ENCODE measurements at places on chromosomes 3 and 15.
A peak's percentile ranks its signal among the peaks of the same experiment; 100 is the strongest.

DNA sequence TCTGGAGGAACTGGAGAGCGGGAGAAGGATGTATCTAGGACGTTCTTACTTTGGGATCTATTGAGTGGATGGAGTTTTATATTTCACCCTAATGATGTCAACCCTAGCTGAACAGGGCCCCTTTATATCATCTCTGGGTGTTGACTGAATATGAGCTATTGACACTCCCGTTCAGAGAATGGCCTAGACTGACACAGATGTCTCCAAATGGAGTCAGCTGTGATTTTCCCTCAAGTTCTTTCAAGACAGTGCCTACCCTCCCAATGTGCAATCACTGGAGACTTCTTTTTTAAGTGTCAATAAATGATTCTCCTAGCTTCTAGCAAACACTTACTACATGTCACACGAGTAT lies 63.8 kb downstream of the FRMD4B start:
- no peak for DNase-seq

- DNase-seq = no peak
Observed at GRCh38 chr15:65863106-65863505, 6.2 kb upstream of the RAB11A start.

- DNase-seq = no peak
Observed at GRCh38 chr3:125239266-125239665, 26.7 kb upstream of the SLC12A8 start.

- no peak for DNase-seq
Observed at GRCh38 chr3:140553591-140553990, 124.3 kb upstream of the TRIM42 start.

GRCh38 chr3:115785782-115786181 lies 162.5 kb downstream of the GAP43 start:
- DNase-seq = no peak

- no peak for DNase-seq
Observed at GRCh38 chr3:110436209-110436608, 635.4 kb upstream of the NECTIN3 start.

DNA sequence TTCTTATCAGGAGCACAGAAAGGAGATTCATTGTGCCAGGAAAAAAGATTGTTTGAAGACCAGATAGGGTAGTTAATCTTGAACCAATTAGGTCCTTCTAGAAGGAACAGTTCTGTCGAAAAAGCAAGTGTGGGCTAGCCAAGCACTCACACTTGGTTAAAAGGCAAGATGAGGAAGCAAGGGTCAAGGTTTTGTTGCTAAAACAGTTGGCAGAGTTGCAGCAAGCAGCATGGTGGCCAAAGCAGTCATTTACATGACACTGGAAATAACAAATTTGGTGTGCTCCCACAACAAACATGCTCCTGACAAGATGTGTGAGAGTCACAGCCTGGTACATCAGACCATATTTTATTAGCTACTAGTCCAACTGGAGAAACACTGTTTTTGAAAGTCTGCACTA lies 228.0 kb upstream of the CFAP20DC start:
- DNase-seq = no peak

DNA sequence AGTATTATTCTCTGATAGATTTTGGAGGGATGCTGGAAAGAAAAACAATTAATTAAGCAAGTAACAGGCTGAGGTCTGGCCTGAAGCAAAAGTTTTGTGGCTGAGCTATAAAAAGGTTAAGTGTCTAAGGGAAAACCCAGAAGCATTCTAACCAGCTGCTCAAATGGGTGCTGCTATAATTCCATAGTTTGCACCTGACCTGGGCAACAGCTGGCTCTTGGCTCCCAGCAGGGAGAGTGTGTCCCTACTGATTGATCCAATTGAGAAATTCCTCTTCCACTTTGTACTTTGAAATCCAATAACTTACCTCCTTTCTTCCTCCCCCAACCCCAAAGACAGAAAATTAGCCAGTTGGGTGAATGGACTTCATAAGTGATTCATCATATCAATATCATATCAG lies 27.7 kb upstream of the SMAD3 start:
- DNase-seq = no peak

- peak; percentile 76 for DNase-seq
Observed at GRCh38 chr3:194871143-194871863, 185.6 kb downstream of the FAM43A start.

DNA sequence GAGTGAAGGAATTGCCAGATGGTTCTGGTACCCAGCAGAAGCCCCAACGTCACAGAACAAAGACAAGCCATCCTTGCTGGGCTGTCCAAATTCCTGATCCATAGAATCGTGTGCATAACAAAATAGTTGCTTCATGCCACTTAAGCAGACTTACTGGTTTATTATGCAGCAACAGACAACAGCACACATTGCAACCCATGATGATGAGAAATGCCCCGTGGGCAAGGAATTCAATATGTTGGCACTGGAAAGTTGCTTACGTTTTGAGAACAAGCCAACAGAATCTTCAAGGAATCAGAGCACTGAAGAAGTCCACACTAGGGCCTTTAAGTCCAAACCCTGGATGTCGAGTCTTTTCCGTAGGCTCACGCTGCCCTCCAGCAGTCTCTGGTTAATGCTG lies 40.3 kb downstream of the CCR4 start:
- no peak for DNase-seq

- DNase-seq = no peak
Observed at GRCh38 chr15:65796610-65797078, 4.6 kb upstream of the DENND4A start.

- DNase-seq = no peak
Observed at GRCh38 chr3:32140943-32141342, 34.5 kb downstream of the GPD1L start.

- DNase-seq = no peak
Observed at GRCh38 chr3:77247061-77247460, 207.2 kb downstream of the ROBO2 start.

- no peak for DNase-seq
Observed at GRCh38 chr3:126452213-126452612, 23.5 kb downstream of the ZXDC start.

DNA sequence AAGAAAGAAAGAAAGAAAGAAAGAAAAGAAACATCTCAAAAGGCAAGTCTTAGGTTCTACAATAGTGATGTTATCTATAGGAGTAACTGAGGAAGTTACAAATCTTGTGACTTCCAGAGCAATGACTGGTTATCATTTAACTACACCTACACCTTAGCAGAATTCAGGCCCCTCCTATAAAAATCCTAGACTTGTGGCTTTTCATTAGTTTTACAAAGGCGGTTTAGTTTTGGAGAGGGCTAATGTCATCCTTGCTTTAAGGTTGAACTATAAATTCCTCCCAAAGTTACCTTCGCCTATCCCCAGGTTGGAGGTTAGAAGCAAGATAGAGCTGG lies 4.1 kb upstream of the SCAP start:
- DNase-seq = no peak

GRCh38 chr15:82930461-82930860 lies 22.1 kb downstream of the HOMER2 start:
- DNase-seq = no peak

DNA sequence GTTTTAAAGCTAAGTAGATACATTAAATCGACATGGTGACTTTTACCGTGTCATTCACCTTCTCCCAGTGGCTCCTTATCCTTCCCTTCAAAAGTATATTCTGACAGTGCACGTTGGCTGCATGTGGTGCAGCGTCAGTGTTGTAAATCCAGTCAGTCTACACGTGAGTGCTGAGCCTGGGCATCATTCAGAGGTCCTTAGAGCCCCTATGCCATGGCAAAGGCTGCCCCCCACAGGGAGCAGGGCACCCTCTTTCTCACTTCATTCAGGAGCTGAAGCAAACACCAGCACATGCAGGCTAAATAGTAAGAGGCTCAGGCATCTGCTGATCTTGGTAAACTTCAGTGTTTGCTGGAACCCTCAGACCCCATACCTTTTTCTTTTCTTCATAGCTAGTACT lies 43.3 kb downstream of the RASGRP1 start:
- DNase-seq = no peak

GRCh38 chr15:90838139-90838538 lies 30.2 kb upstream of the FURIN start:
- no peak for DNase-seq

DNA sequence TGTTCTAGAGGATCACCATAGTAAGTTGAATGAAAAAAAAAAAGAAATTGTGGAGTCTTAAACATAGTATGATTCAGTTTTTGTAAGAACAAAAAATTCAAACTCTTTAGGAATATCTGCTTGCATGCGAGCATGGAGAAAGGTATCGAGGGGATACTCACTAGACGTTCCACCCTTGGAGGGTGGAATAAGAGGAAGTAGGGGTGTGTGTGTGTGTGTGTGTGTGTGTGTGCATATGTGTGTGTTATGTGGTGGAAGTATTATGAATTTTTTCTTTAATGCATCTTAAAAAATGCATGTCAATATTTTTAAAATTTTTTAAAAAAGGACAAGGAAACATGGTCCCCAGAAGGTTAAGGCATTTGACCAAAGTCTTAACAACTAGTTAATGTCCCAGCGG lies 26.5 kb upstream of the SIAH2 start:
- DNase-seq = no peak

DNA sequence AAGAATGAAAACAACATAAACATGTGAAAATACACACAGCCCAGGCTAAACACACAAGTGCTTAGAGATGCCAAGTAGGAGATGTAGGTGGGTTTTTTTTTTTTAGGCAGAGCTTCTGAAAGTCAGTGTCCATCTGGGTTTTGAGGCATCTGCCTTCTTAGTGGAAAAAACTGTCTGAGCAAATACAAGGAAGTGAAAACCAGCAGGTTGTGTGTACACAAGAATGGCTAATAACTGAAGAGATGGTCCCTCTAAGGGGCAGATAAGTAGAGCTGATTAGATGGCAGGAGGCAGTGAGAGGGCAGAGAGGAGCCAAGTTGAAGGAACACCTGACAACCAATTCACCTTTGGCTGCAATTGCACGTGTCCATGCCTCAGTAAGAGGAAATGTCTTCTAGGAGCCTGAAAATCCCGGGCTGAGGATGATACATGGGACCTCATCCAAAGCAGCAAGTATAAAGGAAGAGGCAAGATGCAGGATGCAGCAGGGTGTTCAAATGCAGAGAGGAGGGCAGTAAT lies 34.9 kb downstream of the CYP19A1 start:
- DNase-seq = no peak

GRCh38 chr3:56899078-56899477 lies 97.3 kb upstream of the ARHGEF3 start:
- DNase-seq = no peak

GRCh38 chr15:66881173-66881905 lies 179.3 kb downstream of the SMAD6 start:
- DNase-seq = no peak

DNA sequence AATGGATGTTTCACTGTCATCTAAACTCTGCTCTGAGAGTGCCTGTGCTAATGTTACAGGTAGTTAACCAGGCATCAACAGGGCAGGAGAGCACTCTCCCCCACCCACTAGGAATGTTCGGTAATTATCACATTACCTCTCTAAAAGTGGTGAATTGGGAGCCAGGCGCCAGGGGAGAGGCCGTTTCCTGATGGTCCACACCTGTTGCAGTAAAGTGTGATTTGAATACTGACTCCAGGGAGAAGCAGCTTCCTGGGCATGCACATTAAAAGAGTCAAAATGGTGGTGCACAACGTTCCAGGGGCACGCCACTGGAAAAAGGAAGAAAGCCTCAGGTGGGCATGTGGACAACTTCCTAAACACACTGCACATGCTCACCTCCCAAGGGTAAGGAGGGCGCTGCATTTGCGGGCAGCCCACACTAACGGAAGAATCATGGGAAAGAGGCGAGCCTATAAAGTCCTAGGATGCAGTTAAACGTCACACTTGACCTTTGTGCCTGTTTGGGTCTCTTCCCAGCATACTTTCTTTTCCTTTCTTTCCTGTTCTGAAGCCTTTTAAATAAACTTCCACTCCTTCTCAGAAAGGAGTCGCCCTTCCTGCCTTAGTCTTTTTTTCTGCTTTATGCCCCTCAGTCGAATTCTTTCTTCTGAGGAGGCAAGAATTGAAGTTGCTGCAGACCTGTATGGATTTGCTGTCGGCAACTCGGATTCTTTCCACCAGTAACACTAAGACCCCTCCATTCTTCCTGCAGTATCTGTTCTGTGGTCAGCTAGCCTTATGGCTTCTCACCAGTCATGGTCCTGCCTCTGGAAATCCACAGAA lies 28.9 kb upstream of the GPD1L start:
- DNase-seq = no peak

- no peak for DNase-seq
Observed at GRCh38 chr15:87732976-87733375, 523.6 kb downstream of the NTRK3 start.

GRCh38 chr15:100775581-100776185 lies 103.9 kb upstream of the ALDH1A3 start:
- DNase-seq = no peak

DNA sequence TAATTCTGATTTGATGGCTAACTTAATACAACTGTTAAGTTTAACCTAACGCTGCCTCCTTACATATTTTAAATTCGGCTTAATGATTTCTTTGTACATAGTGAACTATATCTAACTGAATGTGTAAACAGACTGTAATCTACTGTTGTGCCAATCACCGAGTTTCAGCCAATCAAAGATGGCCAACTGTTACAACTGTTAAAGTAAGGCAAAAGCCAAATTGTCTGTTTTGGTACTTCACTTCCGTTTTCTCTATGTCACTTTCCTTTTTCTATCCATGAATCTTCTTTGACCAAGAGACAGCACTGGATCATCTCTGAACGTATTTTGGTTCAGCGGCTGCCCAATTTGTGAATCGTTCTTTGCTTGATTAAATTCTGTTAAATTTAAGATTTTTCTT lies 137.0 kb downstream of the LMLN start:
- DNase-seq = no peak

DNA sequence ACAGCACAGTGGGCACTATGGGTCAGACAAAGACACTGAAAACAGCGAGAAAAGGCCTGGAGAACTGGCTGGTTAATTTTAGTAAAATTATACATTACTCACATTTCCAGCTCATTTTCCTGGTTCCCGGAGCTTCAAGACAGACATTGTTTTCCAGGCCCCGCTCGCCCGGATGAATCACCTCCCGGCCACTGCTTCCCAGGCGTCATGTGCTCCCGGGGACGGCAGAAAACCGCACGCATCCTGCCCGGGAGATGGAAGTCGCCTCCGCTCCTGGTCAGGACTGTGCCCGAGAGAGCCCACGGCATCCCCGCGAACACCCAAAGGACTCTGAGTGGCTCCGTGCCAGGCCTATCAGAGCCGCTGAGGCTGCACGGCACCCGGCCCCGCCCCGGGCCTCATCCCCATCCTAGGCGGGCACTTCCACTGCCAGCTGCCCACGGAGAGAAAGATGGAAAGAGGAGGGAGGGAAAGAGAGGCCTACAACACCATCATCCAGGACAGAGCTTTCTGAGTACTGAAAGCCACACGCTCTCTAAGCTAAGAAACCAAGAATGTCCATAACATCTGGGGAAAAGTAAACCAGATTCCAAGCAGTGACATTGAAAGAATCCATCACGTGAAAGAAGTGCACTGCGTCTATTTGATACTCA lies 75.1 kb downstream of the VGLL4 start:
- DNase-seq = peak; percentile 75

Data from BJ (cell line).